GDM1 (cell line): ENCODE measurements at places on chromosomes 6 and 20.
A peak's percentile ranks its signal among the peaks of the same experiment; 100 is the strongest.

DNA sequence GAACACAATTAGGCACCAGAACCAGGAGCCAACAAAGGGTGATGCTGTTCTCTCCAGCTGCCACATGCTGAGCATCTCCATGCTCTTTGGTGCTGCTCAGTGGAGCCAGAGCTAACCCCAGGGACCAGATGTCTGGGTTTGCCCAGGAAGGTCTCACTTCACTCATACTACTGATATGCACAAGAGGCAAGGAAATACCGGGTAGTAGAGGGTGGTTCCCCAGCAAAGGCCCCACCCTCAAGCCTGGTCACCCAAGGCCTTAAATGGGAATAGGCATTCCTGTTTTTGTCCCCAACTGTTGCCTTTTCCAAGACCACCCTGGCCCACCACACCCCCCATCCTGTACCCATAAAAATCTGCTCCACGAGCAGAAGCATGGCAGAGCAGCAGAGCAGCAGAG lies 204.5 kb upstream of the TAB2 start:
- DNase-seq: no peak

DNA sequence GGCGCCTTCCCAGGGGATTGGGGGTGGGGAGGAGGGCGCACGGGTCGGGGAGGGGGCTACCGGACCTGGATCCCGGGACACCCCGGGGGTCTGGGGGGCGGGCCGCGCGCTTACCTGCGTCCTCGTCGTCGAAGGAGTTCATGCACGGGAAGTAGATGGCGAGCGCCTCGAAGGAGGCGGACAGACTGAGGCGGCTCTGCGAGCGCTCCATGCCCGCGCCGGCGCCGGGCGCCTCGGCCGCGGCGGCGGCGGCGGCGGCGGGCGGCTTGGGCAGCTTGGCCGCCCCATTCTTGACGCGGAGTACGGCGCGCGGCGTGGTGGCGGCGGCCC lies 320 bp downstream of the RIMS4 start:
- DNase-seq: no peak

GRCh38 chr20:12916699-12917098 lies 92.1 kb upstream of the SPTLC3 start:
- DNase-seq: no peak

DNA sequence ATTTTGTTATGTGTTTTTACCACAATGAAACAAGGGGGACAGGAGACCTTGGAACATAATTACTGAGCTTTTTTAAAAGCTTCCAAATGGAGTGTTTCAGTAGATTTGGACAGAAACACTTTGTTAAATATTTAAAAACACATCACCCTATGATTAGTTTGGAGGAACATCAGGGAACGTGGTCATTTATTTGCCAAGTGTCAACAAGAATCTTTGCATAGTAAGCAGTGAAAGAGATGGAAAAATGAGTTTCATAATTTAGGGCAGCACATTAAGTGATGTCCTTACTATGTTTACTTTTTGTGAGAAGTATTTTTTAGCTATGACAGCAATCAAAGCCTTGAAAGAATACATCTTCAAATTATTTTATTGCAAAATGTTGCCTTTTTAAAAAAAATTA lies 82.6 kb downstream of the PROKR2 start:
- no peak for DNase-seq

GRCh38 chr6:100838011-100838410 lies 43.1 kb downstream of the ASCC3 start:
- no peak for DNase-seq

GRCh38 chr20:31666258-31667042 lies 28.7 kb downstream of the COX4I2 start:
- DNase-seq: peak; percentile 24

- no peak for DNase-seq
These were observed 58.2 kb upstream of the IL20RA start for GRCh38 chr6:137102851-137103492.

DNA sequence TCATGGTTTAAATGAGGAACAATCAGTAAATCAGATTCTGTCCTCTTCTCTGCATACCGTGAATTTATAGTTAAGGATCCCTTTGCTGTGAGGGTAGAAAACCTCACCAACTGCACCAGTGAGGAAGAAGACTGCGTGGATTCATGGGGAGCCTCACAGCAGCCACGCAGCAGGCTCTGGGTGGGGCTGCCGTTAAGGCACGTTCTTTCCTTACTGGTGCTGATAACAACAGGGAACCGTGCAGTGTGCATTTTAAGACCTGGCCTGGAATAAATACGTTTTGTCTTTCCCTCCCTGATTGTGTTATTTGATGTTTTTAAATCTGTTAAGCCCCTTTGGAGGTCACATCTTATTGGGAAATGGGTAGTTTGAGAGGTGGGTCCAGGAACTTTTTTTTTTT lies 17.6 kb upstream of the MYLK2 start:
- DNase-seq: no peak

DNA sequence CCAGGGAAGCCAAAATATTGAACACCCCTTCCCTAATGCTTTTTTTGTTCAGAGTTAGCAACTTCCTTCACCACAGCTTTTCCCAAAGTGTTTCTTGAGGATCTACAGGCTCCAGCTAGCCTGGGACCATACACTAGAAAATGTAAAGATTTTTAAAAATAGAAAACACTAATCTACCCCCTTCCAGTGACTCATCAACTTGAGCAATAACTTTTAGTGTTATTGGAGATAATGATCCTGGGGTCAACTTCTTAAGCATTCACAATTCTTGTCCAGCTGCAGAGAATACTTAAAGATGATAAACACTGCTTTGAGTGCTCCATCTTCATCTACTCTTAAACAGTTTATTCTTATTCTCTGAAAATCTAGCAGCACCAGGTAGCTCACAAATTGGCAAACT lies 131.6 kb downstream of the COL9A1 start:
- DNase-seq: no peak

DNA sequence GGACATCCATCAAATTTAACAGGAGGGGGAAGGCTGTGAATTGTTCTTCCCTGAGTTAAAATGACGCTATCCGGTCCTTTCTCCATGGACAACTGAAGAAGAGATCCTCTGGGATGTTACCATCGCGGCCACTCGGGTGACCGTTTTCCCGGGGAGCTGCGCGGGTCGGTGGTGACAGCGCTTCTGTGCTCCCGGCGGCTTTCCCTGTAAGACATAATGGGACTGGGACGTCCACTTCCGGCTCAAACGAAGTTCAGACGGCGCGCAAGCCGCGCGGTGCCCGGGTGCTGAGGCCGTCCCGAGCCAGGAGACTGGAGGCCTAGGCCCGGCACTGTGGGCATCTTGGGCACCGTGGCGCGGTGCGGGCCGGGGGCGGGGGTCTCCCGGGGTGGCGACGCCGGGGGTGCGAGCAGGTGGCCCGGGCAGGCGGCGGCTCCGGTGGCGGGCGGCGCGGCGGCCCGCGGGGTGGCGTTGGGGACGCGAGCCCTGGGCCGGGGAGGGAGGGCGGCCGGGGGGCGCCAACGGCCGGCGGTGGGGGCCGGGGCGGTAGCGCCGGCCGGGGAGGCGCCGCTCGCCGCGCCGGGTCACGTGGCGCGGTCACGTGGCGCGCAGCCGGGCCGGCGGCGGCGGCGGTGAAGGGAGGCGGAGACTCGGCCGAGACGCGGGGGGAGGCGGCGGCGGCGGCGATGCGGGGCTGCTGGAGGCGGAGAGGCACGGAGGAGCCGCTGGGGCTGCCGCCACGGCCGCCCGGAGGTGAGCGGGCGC lies 63.6 kb downstream of the GTF2H5 start:
- peak; percentile 44 for DNase-seq

DNA sequence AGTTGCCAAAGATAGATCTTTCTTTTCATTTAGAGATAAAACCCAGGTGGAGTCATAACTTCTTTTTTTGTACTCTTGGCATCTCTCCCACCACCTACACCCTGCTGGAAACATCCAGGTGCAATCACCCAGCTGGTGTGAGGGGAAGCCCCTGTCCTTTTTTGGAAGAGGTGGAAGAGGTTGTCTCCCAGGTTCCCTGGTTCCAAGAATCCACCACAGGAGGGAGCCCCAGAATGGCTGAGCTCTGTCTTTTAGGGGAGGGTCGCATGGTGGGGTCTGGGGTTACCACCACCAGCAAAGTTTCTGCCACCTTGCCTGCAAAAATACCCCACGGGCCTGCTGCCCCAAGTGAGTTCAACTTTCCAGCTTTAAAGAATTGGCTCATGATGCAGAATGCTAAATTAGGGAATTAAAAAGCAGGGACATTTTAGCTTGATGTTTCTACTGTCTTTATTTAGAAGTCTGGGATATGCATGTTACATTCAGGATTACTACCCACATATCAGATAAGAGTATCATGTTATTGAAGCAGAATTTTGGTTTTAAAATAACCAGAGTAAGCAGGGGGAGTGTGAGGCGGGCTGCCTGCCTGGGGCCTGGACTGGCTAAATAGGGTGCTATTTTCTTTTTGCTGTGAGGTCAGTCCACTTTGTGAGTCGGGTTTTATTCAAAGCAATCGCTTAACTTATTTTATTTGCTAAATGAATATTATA lies 11.0 kb downstream of the SMOC2 start:
- DNase-seq: no peak
